Ovary (tissue), 10 donors: ENCODE measurements at places on chromosomes 2 and 18. TPM values are rescaled to one million over a fixed set of nuclear protein-coding genes. Genes with fewer than 3 reads are reported as not detected.

Gene CNNM3
- total RNA-seq = 16.6 TPM

Gene SCG2
- total RNA-seq = 0.48 TPM

GRCh38 chr2:152171718-152172117 is 3.8 kb downstream of the STAM2 start:
- no peak for DNase-seq

DNA sequence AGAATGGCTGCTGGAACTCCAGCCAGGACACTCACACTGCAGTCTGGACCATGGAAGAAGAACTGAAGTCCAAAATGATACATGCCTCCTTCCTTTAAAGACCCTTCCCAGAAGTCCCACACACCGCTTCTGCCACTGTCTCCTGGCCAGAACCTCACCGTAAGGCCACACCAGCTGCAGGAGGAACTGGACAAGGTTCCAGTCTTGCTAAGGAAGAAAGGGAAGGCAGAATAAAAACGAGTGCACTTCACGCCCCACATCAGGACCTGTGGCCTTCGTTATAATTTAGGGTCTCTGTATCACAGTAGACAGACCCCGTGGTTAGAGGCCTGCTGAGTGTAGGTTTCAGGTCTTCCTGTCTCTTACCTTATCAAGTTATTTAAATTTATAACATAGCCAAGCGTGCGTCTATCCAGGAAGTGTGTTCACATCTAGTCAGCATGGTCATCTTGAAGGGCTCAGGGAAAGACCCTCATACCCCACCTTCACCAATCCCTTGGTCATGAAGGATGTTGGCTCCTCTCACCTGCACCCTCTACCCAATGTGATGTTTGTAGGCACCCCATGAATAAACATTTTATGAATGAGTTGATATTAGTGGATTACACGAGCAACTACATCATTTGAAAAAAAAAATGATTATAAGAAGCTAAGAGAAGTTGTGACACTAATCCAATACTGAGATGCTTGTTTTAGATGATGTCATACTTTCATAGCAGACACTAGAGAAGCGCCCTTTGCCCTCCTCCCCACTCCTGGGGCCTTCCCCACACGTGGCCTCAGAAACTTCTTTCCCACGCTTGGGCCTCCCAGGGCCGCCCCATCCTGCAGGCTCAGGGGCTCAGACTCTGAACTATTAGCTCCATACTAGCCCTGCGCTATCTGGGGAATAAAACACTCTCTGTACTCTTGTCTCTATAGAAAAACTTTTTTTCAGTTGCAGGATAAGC is 157.6 kb downstream of the FAM210A start:
- no peak for DNase-seq

- no peak for DNase-seq
These were observed 531.9 kb downstream of the CCDC85A start for GRCh38 chr2:56715683-56716082.

DNA sequence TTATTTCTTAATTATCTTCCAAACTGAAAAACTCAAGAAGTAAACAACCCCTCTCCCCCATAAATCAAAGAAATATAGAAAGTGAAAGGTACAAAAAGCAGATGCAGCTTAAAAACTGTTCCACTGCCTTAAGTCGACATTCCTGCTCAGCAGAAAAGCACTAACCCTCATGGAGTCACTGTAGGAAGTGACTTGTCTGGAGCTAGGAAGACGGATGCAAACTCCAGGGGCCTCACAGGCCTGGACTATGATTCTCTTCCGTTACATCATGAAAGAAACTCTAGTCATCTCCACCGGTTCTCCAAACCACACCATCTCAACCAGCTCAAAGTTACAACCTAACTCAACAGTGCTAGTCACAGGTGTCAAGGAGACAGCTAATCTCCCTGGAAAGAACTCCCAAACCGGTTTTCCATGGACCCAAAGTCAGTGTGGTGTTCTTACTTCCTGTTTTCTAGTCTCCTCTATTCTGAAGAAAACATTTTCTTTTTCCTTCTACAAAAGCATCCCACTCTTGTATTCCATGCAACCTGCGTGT is 128.4 kb downstream of the PIEZO2 start:
- DNase-seq = no peak

DNA sequence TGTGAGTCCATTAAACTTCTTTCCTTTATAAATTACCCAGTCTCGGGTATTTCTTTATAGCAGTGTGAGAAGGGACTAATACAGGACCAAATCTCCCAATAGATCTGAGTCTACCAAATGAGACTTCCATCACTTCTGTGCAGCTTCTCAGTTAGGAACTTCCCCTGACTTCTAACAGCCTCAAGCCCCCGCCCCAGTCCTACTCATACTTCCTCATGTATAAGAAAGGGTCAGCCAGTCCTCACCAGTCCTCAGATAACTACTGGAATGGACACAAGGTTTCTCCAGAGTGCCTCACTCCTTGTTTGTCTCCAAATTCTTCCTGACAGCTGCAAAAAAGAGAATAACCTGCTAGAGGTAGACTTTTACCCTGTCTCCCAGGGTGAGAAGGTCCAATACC is 19.5 kb downstream of the TTC32 start:
- no peak for DNase-seq

- DNase-seq = no peak
These were observed 856 bp downstream of the TIA1 start for GRCh38 chr2:70247364-70248180.

DNA sequence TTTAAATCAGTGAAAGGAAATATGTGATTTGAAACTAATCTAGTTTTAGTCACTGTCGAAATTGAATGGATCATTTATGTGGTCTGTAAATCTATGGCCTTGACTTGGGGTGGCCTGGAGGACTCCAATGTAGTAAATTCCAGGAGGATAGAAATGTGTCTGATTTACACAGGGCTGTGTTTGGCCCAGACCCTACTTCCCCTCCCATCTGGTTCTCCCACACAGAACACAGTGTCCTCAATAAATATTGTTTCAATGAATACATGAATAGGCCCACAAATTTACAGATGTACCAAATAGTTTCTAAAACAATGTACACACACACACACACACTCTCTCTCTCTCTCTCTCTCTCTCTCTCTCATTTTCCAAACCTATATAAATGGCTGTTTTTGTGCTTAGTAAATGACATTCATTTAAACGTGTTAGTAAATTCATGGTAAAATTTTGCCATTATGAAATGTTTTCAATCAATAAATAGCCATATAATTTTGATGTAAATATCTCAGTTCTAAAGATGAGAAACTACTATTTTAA is 1.9 kb downstream of the CCDC68 start:
- DNase-seq = no peak
